ENCODE measurements at places on chromosomes 12 and 14.

GRCh38 chr14:91352728-91353692, 64.6 kb downstream of the CCDC88C start:
- no peak for DNase-seq

DNA sequence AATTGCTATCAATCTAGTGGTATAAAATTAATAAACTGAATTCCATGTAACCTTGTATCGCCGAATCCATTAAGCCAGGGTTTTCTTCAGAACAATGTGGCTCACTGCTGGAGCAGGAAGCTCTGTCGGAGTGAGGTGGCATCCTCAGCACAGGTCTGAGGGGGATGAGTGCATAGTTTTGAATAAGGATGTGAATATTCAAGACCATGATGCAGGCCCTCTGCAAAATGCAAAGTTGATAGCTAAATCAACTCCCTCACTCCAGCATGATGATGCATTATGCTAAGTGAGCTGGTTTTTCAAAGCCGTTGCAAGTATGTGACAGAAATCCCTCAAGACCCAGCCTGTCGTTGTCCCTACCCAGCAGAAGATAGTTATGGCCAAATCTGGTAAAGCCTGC, 53.0 kb downstream of the TRIM9 start:
- no peak for DNase-seq

- no peak for DNase-seq
Measured at GRCh38 chr14:76201162-76201561, 49.4 kb downstream of the GPATCH2L start.

DNA sequence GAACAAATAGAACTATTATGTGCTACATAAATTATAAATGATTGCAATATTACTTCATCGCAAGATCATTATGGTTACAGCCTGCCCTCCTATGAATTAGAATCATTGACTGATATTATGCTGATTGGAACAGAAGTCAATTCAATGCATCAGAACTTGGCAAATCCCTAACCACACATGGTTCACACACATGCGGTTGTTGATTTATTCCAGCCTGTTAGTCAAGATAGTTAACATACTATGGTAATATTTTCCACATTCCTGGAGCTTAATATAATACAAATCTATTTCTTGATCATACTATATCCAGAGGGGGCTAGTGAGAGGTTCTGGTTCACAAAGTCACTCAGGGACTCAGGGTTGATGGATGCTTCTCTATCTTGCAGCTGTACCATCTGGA, 9.7 kb upstream of the CACNA1C start:
- no peak for DNase-seq

GRCh38 chr12:119457271-119457670, 122.7 kb downstream of the CCDC60 start:
- no peak for DNase-seq

- no peak for DNase-seq
Measured at GRCh38 chr12:69056743-69057515, 124.0 kb upstream of the CPM start.

DNA sequence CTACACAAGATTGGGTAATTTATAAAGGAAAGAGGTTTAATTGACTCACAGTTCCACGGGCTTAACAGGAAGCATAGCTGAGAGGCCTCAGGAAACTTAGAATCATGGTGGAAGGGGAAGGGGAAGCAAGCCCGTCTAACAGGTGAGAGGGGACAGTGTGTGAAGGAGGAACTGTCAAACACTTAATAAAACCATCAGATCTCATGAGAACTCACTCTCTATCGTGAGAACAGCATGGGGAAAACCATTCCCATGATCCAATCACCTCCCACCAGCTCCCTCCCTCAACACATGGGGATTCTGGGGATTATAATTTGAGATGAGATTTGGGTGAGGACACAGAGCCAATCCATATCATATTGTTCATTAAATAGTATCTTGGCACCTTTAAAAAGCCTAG, 56.1 kb downstream of the EPS8 start:
- DNase-seq = no peak

DNA sequence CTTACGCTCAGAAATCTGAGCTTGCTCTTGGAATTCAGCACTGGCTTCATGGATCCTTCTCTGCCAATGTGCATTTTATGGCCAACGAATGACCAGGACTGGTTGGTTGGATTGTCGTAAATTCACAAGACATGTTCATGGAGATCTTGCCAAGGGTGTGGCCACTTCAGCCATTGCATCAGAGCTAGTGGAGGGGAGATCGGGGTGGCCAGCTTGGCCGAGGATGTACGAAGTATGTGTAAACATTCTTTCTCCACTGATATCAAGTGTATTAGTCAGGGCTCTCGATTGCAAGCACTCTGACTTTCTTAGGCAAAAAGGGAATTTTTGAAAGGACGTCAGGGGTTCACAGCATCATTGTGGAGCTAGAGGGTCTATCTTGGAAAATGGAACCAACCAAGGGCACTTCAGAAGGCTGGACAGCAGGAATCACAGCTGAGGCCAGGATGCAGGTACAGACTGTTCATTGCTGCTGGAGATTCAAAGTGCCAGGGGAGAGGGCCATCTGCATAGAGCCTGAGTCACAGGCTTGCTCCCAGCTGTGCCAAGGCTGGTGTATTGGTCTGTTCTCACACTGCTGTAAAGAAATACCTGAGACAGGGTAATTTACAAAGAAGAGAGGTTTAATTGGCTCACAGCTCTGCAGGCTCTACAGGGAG, 32.9 kb upstream of the ADGRD1 start:
- no peak for DNase-seq

GRCh38 chr12:21942377-21942703, 1.1 kb upstream of the ABCC9 start:
- no peak for DNase-seq

- DNase-seq = no peak
Measured at GRCh38 chr12:63967358-63968145, 123.1 kb downstream of the SRGAP1 start.

GRCh38 chr12:62655666-62656151, 189.1 kb downstream of the MON2 start:
- DNase-seq = no peak

DNA sequence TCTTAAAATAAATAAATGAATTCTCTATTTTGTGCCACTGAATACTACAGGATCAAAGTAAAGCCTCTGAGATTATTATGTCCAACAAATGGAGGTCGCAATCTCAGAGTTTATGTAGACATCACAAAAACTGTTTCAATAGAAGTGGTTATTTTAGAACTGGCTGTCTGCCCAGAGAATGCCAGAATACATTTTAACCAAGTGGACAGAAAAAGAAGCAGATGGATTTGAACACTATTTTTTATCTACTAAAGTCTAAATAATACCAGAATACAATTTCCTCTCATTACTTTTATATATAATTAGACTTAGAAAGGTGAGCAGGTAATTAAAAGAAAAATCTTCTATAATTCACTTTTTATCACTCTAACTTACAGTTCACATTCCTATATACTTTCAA, 118.3 kb downstream of the MED13L start:
- DNase-seq = no peak

DNA sequence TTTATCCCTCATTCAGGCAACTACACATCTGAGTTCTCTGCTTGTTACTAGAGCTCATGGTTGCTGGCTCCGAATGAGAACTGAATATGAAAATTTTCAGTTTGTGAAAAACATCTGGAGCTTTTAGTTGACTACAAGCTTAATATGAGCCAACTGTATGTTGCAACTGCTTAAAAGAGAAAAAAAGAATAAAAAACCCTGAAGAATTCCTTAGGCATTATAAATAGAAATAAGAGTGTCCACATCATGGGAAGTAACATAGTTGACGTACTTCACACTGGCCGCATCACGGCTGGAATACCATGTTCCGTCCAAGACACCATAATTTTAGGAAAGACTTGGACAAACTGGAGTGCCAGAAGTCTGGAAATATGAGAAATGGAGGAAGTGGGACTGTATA, 57.9 kb downstream of the PDE3A start:
- DNase-seq = no peak

DNA sequence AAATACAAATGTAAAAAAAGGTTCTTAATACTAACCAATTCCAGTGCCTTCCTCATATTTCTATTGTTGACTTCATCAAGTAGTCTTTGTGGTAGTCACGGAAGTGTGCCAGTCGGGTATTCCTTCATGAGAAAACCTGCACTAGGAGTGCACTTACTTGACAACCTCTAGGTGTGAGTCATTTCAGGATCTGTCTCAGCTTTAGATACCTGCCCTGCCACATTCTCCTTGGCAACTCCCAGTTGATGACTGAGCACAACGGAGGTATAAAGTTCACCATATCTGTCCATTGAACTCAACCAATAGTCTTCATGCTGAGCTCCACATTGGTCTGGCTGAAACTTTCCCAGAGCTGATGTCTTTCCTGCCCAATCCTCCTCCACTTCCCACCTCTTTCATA, 215.7 kb downstream of the SYT10 start:
- DNase-seq = no peak

- no peak for DNase-seq
Measured at GRCh38 chr12:118680356-118680963, 300.9 kb upstream of the SRRM4 start.

- no peak for DNase-seq
Measured at GRCh38 chr12:121969726-121970125, 51.3 kb downstream of the CFAP251 start.

DNA sequence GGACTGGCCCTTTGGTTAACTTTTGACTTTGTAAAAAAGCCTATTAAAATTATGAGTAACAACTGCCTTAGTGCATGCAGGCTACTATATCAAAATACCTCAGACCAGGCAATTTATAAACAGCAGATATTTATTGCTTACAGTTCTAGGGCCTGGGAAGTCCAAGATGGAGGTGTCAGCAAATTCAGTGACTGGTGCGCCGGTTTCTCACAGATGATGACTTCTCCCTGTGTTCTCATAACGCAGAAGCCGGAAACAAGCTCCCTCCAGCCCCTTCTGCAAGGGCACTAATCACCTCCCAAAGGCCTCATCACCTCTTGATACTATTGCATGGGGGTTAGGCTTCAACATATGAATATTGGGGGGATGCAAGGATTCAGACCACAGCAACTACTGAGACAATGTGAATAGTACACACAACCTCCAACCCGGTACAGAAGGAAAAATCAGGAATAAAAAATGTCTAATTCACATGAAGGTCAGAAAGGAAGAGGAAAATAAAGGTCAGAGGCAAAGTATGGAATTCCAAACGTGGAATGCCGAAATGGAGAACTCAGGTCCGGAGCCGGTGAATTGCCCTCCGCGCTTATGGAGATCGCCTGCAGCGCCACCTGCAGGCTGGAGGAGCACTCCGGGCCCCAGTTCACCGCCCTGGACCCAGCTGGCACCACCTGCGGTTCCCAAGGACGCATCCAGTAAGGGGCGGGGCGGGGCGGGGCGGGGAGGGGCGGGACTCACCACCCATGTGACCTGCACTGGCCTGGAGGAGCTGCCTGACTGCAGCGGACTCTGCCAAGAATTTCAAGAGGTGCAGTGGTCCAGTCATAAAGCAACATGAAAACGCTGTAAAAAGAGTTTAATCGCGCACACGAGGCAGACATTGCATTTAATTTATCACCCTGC, 203.4 kb downstream of the KIF26A start:
- DNase-seq = no peak

- DNase-seq = no peak
Measured at GRCh38 chr12:26127404-26127803, 2.6 kb upstream of the BHLHE41 start.

GRCh38 chr12:116919247-116919661, 8.5 kb downstream of the FBXW8 start:
- DNase-seq = no peak

DNA sequence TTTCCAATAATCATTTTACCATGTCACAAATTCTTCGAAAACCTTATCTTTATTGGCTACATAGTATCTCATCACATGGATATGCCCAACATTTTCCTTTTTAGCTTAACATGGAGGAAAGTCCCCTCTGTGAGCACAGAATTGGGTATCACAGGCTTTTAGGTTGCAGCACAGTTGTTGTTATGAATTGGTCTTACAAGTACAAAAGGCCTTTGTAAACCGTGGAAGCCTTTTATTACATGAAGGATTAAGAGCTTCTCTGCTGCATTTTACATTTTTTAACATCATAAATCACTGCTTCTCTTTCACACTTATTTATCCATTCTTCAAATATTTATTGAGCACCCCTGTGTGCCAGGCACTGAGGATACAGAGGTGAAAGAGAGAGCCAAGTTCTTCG, 26.2 kb downstream of the UBE3B start:
- DNase-seq = no peak

DNA sequence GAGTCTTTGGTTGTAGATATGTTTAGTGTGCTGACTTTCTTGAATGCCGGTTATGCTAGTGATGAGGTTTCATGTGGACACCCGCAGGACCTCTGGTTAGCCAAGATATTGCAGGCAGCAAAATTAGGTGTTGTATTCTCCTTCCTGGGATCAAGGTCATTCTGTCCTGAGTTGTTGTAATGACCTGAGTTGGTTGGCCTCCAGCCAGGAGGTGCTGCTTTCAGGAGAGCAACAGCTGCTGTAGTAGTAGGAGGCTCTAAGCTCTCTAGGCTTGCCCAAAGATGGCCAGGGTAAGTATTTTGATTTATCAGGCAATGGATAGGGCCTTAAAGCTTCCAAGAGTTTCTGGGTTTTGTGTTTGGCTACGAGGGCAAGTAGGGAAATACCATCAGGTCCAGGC, 56.0 kb upstream of the BDKRB2 start:
- no peak for DNase-seq

DNA sequence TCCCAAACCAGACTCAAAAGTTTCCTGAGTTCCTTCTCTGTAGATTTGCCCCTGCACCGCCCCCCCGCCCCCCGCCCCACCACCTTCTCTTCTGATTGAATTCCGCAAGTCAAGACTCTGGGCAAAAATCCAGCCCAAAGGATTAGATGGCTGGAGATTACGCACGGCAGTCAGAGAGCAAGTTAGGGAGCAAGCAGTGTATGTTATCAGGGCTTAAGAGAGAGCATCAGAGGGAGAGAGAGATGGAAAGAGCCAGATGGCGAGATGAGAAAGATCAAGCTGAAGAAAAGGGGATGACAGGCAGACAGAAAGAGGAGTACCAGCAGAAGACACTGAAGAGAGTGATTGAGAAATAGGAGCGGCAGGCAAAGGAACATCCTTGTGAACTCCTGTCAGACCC, 13.9 kb upstream of the ANKRD33 start:
- DNase-seq = no peak

- peak; percentile 60 for DNase-seq
Measured at GRCh38 chr14:54564868-54565784, 1.8 kb upstream of the SAMD4A start.

DNA sequence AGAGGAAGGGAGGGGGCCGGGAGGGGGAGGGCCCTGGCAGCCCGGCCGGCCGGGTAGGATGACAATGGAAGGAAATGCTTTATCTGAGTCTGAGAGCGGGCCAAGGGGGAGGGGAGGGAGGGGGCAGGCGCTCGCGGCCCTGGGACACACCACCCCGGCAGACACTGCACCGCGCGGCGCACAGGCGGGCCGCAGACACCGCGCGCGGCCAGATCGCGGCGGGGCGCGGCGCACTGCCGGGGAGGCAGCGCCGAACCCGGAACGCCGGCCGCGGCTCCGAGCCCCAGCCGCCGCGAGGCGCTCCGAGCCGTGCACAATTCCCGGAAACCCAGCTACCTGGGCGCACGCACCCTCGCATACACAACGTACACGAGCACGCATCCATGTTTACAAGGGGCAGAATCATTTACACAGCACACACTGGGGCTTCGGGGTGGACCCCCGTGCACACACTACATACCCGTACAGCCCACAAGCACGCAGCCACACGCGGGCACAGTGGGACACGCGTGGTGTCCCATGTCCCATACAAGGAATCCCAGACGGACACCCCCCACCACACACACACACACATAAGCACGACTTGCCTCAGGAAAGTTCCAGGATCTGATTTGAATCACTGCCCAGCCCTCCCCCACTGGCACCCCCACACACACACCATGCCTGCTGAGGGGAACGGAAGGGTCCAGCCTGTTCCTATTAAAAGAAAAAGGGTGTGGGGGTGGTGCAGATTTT, at the start of gene HDAC7:
Gene HDAC7, minus strand, starts transcription at position 8 of the 735 bp plus-strand sequence. CDS start 118 bp downstream, outside the sequence.
- DNase-seq = peak; percentile 75

Data from GM19239 (cell line).